ENCODE measurements at places on chromosomes 12 and 14.

- DNase-seq: no peak
These were observed at the start of gene ACSS3 for GRCh38 chr12:81077686-81078441. Gene ACSS3, plus strand, starts transcription at chr12:81078079. Its CDS starts 42 bp downstream, at chr12:81078121.

GRCh38 chr14:52026901-52027300 is 37.6 kb downstream of the RTRAF start:
- DNase-seq: no peak

GRCh38 chr14:34111505-34111904 is 160.6 kb upstream of the EGLN3 start:
- no peak for DNase-seq

DNA sequence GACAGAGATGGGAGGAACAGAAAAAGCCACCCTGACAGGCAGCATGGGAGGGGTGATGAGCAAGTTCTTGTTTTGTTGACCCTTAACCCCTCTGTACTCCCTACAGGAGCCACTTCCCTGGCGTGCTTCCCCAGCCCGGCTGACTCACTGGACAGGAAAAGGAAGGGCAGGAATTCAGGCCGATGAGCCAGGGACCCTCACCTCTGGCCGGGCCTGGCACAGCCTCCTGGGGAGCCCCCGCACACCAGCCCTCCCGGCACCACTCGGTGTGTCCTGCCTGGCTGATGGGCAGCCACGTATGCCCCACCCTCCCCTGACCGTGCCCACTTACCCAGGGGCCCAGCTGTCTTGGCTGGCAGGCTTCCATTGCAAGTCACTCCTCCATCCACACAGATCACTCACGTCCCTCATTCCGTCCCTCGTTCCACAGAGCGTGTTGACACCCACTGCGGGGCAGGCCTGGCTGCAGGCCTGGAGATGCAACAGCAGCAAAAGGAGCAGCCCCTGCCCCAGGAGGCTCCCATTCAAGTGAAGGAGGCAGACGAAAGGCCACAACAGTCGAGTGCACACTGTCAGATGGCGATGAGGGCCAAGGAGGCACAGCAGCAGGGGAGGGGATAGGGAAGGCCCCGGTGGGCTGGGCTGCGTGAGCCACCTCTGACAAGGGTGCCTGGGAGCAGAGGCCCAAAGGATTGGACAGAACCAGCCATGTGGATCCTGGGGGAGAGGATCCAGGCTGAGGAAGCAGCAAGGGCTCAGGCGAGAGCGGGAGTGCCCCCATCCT is 19.7 kb upstream of the CD9 start:
- DNase-seq: no peak

- no peak for DNase-seq
These were observed 22.2 kb upstream of the OVCH1 start for GRCh38 chr12:29519585-29520182.

DNA sequence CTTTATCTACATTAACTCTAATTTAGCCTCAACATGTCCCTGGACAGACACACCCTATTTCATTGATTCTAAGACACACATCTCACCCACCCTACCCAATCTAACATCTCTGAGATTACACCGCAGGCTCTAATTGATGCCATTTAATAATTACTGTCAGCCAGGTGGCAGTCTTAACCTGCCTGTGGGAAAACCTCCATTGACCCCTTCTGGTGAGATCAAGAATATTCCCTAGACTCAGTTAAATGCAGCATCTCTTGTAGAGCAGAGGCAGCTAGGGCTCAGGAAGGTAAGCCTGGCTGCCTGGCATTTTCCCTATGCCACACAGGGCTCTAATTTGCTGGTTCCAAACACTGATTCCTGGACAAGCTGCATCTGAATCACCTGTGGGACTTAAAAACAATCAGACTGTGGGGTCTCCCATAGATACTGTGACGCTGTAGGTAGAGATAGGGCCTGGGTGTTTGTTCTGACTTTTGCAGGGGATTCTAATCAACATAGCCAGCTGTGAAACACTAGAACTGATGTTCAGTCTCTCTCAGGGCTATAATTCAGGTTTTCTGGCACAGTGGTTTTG is 14.3 kb downstream of the MCRS1 start:
- DNase-seq: no peak

DNA sequence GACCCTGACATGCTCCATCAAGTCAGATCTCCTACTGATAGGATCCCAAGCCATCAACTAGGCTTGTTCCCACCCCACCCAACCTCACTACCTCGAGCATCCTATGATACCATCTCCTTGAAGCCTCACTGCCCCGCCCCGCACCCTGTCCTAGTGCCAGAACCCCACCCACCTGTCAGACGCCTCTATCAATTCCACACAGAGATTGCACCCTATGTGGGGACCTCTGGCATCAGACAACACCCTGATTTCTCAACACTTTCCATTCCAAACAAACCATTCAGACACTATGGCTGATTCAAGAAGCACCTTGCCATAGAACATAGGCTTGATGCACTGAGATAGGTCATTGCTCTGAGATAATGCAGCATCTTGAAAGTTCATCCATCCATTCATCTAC is 3.1 kb upstream of the GLTP start:
- DNase-seq: no peak

- DNase-seq: no peak
These were observed 204.6 kb downstream of the TSPAN9 start for GRCh38 chr12:3281588-3282383.

GRCh38 chr14:77040741-77041653 is 12.5 kb upstream of the IRF2BPL start:
- DNase-seq: no peak

- no peak for DNase-seq
These were observed 156.5 kb downstream of the KCNK10 start for GRCh38 chr14:88166616-88167015.

DNA sequence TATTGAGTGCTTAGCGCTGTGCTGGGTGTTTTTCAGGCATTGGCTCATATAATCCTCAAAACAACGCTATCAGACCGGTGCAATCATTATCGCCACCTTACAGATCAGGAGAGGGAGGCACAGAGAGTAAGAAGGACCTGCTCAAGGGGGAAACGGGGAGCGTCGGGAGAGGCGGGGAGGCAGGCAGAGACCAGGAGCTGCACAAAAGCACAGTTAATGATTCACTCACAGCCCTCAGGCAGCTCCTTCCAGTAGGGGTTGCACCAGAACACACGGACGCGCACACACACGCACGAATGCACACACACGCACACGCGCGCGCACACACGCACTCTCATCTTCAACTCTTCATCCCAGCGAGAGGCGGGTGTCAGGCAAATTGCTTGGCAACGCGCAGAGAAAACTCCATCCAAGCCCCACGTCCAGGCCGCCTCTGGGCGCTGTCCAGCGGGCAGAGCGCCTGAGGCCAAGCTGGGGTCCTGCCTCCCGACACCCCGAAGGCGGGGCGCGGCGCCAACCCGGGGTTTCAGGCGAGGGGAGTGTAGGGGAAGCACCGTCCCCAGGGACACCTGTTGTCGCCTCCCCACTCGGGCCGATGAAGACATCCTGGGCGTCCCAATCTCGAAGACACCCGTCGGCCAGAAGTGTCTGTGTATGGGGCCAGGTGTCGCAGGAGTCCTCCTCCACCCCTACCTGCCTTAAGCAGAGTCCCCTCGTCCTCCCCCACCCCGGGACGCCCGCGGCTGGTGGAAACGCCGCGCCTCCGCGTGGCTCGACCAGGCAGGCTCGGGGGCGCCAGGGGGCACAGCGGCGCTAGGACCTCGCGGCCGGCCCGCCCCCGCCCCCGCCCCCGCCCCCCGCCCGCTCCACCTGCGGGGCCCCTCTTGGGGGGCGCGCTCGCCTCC is 35.5 kb upstream of the STON2 start:
- no peak for DNase-seq

DNA sequence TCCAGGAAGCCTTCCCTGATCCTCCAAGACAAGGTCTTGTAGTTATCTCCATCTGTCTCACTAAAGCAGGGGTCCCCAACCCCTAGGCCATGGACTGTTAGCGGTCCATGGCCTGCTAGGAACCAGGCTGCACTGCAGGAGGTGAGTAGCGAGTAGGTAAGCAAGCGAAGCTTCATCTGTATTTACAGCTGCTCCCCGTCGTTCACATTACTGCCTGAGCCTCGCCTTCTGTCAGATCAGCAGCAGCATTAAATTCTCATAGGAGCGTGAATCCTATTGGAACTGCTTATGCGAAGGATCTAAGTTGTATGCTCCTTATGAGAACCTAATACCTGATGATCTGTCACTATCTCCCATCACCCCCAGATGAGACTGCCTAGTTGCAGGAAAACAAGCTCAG is 12.4 kb upstream of the NFYB start:
- DNase-seq: no peak

GRCh38 chr12:94707892-94708291 is 57.5 kb upstream of the TMCC3 start:
- no peak for DNase-seq

DNA sequence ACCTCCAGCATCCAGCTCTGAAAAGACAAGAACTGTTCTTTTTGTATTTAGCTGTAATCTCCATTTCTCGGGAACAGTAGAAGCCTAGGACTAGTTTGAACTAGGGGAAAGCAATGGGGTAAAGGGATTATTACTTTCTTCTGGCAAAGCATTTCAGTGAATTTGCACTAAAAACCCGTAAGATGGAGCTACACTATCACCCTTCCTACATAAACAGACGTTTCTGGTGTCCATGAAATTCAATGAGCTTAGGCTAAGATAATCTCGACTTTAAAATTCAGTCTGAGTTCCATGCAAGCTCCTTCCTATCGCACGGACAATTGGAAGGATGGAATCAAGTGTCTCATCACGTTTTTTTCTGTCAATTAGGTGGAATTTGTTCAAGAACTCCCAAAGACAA is 24.0 kb downstream of the ACSM4 start:
- DNase-seq: no peak

DNA sequence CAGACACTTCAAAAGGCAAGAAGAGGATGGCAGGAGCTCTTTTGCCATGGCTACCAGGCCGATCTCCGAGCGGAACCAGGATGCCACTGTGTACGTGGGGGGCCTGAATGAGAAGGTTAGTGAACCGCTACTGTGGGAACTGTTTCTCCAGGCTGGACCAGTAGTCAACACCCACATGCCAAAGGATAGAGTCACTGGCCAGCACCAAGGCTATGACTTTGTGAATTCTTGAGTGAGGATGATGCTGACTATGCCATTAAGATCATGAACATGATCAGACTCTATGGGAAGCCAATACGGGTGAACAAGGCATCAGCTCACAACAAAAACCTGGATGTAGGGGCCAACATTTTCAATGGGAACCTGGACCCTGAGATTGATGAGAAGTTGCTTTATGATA is 9.8 kb downstream of the GARIN2 start:
- no peak for DNase-seq

GRCh38 chr12:30687265-30687986 is 8.2 kb downstream of the IPO8 start:
- no peak for DNase-seq

DNA sequence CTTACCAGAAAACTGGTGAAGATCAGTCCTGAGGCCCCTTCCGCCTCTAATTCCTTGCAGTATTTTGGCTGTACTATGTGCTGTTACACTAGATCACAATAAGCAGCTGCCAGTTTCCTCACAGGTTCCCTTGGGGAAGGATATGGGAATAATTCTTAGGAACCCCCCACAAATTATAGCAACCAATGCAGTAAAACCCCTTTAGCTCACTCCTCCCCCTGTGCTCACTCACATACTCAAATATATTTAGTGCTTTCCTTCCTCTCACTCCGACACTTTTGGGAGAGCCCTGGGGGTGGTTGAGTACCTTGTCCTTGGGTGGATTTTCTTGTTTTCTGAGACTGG is 162.7 kb downstream of the ETV6 start:
- DNase-seq: no peak

DNA sequence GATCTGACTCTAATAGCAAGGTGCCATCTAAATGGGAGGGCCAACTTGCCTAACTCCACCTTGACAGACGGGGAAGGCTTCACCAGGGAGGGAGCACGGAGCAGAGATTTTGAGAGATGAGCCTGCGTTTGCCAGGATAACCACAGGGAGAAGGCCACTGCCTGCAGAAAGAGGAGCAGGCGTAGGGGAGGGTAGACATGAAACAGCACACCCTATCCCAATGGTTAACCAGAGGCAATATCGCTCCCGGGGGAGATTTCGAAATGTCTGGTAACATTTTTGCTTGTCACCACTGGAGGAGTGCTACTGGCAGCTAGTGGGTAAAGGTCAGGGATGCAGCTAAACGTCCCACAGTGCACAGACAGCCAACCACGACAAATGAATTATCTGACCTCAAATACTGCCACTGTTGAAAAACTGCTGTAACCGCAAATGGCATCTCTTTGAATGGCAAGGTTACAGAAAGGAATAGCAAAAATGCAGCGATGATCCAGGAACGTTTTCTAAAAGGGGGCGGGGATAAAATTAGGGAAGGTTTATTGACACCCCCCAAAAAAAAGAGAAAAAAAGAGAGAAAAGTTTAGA is 126.0 kb upstream of the ATF7IP start:
- DNase-seq: no peak

DNA sequence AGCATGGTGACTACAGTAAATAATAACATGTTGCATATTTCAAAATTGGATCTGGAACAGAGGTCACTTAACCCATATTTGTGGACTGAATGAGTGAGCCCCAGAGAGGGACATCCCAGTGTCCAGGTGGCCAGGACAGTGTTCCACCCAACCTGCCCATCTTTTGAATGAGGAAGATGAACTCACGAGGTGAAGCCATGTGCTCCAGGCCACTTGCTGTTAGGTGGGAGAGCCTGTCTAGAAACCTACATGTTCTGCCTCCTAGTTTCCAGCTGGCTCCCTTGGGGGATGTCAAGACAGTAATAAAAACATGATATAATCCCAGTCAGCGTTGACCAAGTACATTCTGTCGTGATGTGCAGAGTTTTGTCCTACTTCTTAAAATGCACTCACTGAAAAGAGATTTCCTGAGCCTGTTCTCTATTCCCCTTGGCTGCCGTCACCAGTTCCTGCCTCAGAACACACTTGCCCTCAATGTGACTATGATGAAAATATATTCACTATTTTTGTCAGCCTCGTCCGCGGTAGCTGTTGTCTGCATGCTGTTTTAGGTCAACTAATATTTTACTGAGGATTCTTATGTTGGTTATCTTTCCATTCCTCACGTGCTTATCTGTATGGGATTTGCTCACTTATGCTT is 25.7 kb downstream of the TSPAN9 start:
- no peak for DNase-seq

DNA sequence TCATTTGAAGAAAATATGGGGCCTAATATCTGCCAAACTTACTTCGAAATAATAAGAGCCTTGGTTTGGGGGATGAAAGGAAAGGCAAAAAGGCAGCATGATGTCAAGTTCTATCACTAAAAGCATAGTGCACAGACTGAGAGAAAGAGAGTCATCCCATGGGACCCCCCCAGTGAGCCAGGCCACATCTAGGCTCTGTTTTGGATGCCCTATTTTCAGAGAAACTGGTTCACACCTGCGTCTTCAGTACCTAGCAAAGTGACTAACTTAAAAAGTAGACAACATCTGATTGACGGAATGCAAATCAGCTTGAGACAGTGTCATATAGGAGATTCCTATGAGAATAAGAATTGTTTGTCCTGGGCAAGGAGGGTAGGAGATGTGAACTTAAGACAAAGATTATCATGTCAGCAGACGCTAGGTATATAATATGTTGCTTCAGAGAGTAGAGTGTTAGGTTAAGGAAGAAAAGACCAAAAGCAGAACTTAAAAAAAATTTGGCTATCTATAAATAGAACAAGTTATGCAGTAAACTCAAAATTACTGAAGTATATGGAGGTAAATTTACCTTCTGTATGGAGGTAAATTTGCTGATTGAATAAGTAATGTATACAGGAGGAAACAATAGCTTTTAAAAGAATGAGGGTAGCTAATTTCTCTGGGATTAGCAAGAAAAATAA is 148.2 kb downstream of the SLC41A2 start:
- no peak for DNase-seq
